ENCODE measurements at places on chromosomes 1 and 21.

DNA sequence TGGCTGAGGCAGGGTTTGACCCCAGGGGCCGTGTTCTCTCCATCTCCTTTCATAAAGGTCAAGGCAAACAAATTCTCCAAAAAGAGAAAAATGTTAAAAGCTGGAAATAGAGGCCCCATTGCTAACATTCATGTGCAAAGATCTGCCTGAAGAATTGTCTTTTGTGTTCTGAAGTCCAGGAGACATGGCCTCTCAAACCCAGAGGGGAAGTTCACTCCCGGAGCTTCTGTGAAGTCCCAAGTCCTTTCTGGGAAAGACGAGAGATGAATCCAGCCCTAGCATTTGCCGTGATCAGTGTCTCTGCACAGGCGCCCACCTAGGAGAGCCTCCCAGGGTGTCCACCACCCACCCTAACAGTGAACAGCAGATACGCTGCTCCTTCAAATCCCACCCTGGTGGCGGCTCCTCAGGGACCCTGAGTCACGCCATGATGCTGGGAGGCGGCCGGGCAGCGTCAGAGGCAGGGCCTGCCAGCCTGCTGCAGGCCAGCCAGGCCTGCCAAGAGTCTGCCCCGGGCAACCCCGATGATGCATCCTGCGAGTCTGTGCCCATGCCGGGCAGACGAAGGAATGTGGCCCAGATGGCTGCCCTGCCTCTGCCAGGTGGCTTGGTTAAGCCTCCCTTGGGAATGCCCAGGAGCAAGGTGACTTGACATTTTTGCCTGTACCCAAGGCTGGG lies 5.2 kb upstream of the C2CD2 start:
- no peak for DNase-seq

GRCh38 chr1:170593173-170594011 lies 61.4 kb downstream of the GORAB start:
- DNase-seq = no peak

DNA sequence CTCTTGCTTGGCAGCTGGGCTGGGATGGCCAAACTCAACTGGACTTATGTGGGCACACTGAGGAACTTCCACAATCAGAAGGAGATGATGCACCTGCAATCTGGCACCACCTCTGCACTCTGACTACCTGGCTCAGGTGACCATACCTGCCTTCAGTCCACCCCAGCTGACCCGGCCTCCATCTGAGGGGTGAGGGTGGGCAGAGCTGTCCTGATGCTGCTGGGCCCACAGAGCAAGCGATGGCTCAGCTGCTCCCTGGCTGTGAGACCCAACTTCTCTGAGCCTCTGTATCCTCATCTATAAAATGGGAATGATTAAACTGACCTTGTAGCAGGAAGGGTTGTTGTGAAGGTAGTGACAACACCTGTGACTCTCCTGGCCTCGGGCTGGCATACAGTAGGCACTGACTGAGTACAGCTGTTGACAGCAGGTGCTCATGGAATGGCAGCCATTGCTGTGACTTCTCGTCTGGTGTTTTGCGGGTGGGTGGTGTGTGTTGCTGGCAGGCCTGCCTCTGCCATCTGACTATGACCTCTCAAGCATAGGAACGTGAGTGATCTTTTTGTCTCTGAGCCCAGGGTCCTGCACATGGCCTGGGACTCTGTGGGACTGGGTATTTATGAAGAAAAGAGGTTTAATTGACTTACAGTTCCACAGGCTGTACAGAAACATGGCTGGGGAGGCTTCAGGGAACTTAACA lies 438.5 kb downstream of the PTPRU start:
- no peak for DNase-seq

GRCh38 chr1:206833106-206833680 lies 32.2 kb upstream of the IL20 start:
- DNase-seq = no peak

GRCh38 chr1:8536515-8536914 lies 218.6 kb downstream of the SLC45A1 start:
- DNase-seq = no peak

GRCh38 chr1:191460234-191460633 lies 698.0 kb upstream of the RGS18 start:
- no peak for DNase-seq

- DNase-seq = no peak
Observed at GRCh38 chr1:233657466-233657865, 43.6 kb downstream of the KCNK1 start.

All from activated CD4-positive, alpha-beta T cell treated with anti-CD3 and anti-CD28 coated beads, Interleukin-2, Interleukin-6, amounts not matched to agents 100 ng/mL and 50 ng/mL, durations not matched to agents 16 hours and 8 hours (primary cell).